ENCODE measurements at places on chromosomes 6 and 20. TPM values are rescaled to one million over a fixed set of nuclear protein-coding genes. Genes with fewer than 3 reads are reported as not detected.

The LST1 gene
- total RNA-seq, result 1.2 TPM

The PBOV1 gene
- not detected for total RNA-seq

The SLC24A3 gene
- 13.5 TPM for total RNA-seq

The IP6K3 gene
- total RNA-seq, result not detected

The EEF1A2 gene
- total RNA-seq, result 179 TPM

The TOX2 gene
- total RNA-seq, result 0.41 TPM

The CCNC gene
- 92.1 TPM for total RNA-seq

The SIRT5 gene
- total RNA-seq, result 25.3 TPM

The NKAPL gene
- total RNA-seq, result 3.7 TPM

The POLR1H gene
- total RNA-seq, result 15.5 TPM

The EYA2 gene
- 2.4 TPM for total RNA-seq

The CALHM4 gene
- total RNA-seq, result not detected

The ITPA gene
- total RNA-seq, result 47.3 TPM

The CDH26 gene
- 0.41 TPM for total RNA-seq

The PPIL6 gene
- total RNA-seq, result 37.9 TPM

The EDN1 gene
- total RNA-seq, result 4.9 TPM

The LGSN gene
- total RNA-seq, result 0.82 TPM

The ME1 gene
- 2.9 TPM for total RNA-seq

The PPP1R10 gene
- 43.6 TPM for total RNA-seq

The SLC22A7 gene
- 0.41 TPM for total RNA-seq

The SHLD1 gene
- 6.1 TPM for total RNA-seq

The MSH5 gene
- total RNA-seq, result 2.9 TPM

The NKAIN4 gene
- 14.7 TPM for total RNA-seq

The RPP40 gene
- 17.1 TPM for total RNA-seq

The COL9A1 gene
- 3.3 TPM for total RNA-seq

The EFCAB8 gene
- total RNA-seq, result not detected

The THEMIS gene
- total RNA-seq, result 0.41 TPM

The CCDC170 gene
- total RNA-seq, result 0.41 TPM

Data from frontal cortex (tissue), 4 donors.